ENCODE measurements at places on chromosomes 13 and 19.

DNA sequence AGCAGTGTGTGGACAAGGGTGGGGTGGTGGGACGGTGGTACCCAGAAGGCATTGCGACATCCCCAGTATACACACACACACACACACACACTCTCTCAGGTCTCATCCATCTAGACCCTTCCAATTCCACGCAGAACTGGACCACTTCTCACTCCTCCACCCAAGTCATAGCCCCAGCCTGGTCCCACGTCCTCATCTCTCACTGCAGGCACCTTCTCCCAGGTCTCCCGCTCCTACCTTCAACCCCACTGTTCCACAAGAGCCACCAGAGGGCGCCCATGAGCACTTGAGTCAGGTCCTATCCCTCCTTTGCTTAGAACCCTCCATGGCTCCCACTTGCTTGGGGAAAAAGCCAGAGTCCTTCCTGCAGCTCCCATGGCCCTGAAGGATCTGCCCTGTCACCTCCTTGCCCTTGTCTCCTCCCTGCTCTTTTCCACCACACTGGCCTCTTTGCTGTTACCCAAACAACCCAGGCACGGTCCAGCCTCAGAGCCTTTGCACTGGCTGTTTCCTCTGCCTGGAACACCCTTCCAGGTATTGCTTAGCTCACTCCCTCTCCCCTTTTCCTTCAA lies 62.6 kb downstream of the IER2 start:
- peak; percentile 66 for DNase-seq

DNA sequence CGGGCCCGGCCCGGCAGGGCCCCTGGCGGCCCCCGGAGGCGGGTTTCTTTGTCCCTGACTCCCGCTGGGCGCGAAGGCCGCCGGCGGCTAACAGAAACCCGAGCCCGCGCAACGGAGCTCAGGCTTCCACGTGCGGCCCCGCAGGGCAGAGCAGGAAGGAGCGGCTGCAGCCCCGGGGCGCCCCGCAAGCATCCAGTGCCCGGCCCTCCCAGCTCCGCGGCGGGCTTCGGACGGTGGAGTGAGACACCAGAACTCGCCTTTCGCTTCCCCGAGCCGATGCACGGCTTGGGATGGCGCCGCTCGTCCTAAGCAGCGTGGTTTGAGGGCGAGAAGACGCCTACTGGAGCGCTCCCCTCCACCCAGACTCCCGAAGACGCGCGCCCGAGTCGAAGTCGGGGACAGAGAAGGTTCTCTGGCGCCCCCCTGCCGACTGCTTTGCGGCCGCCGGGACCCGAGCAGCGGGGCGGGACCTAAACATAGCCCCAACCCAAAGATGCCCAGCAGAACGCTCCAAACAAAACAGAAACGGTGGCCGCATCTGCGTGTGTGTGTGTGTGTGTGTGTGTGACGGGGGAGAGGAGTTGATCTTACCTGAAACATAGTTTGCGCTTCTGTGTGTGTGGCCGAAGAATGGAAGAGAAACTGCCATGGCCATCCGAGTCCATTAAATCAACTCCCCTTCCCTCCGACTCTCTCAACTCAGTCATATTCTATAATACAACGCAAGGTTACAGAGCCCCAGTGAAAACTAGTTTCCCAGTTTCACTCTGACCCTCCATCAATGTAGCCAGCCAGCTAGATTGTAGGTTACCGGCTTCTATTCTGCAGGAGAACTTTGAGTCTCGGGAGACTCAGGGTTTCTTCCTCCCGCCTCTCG lies 629 bp upstream of the FGF9 start:
- no peak for DNase-seq

GRCh38 chr19:46381756-46382345 lies 31.5 kb downstream of the CCDC8 start:
- no peak for DNase-seq

DNA sequence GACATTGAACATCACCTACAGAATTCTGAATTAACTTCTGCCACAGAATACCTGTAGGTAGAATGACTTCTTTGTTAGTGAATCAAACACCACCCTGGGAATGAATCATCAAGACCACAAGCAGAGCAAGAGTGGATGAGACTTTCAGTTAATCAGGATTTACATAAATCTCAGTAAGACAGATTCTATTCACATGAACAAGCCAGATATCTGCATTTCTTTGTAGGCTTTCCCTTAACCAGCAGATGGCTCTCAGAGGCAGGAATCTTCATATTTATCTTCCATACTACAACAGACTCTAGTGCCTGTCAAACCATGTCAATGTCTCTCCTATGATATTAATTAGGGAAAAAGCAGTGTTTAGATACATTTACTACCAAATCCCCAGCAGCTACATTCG lies 412.1 kb downstream of the KLF12 start:
- DNase-seq = no peak

- DNase-seq = no peak
These were observed 10.8 kb upstream of the PDCD5 start for GRCh38 chr19:32570081-32570785.

- no peak for DNase-seq
These were observed 27.3 kb downstream of the IGFL1 start for GRCh38 chr19:46256855-46257254.

DNA sequence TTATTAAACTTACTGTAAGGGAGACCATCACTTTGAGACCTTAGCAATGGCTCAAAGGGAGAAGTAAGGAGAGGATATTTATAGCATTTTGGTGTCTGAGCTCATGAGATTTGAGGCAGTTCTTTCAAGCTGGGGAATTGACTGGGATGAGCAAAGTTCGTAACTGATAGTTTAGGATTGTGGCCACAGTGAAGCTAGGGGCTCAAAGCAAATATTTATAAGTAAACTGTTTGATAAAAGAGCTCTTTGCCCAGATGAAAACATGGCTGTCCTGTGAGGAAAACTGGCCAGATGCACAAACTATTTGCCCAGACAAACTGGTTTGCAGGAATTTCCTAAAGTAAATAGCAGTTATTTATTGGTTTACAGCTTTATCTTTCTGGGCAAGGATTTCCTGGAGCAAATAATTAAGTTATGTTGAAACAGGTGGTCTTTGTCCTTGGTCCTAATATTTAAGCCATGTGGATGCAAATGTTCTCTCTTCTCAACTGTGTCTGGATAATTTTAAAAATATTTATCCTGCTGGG lies 59.7 kb upstream of the TMTC4 start:
- no peak for DNase-seq

GRCh38 chr13:98772794-98773452 lies 20.5 kb upstream of the SLC15A1 start:
- DNase-seq = no peak

DNA sequence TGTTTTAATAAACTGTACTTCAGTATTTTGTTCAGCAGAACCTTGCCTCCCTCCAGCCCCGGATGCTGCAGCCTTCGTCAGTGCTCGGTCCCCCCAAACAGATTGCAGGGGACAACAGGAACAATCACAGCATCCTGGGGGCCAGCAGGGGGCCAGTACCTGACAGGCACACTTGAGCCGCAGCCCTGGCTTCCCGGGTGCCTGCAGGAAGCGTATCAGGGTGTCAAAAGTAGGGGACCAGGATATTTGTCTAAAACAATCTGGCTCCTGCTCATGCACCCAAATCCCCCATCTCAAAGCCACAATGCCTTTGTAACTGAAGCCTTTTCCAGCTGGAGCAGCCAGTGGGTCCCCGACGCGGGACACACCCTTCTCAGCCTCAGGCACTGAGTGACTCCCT lies 167.5 kb upstream of the TSHZ3 start:
- DNase-seq = no peak
